ENCODE measurements at places on chromosomes 16 and 17.

DNA sequence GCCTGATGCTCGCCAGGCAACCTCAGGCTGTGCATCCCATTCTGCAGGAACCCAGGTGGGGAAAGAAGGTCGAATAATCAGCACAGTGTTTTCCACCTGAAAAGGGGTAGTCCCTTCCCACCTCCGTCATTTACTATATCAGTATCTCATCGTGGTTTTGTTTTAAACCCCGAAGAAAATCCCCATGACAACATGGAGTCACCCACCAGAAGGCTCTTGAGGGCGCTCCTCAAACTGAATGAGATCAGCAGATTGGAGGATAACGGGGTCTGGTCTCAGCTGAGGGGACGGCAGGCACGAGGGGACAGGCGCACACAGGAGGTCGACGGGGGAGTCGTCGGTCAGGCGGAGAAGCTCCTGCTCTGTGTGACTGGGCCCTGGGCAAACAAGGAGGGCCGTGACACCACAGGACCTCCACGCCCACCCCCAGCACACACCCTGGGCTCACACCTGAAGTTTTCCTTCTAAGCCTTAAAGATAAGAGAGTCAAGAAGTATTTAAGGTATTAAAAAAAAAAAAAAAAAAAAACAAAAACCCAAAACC is 44.2 kb downstream of the MARF1 start:
- no peak for DNase-seq

- no peak for DNase-seq
Measured at GRCh38 chr17:15414532-15415306, 52.7 kb downstream of the CDRT4 start.

DNA sequence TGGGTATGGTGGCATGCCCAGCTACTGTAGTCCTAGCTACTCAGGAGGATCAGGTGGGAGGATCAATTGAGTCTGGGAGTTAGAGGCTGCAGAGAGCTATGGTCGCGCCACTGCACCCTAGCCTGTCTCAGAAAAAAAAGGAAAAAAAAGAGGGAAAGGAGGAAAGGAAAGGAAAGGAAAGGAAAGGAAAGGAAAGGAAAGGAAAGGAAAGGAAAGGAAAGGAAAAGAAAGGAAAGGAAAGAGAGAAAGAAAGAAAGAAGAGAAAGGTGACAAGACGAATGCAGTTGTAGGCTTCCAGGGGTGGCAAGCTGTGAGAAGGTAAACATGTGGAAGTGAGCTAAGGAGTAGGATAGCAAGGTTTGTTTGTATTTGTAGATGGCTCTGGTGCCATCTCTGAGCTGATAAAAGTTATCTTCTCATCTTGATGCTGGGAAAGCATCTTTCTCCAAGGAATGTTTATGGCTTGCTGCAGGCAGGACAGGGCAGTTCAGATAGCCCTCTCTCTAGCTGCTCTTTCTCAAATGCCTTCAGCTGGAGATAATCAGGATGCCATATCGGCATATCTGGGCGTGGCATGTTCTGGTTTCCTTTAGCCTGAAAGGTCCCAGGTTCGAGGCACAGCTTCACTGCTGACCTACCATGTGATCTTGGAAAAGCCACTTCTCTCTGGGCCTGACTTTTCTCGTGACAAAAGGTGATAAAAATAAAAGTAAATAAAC is 2.8 kb upstream of the NOS2 start:
- DNase-seq, result no peak

GRCh38 chr16:16093628-16094332 is 129.5 kb downstream of the ABCC6 start:
- DNase-seq, result no peak

GRCh38 chr17:4317610-4318009 is 48.9 kb downstream of the UBE2G1 start:
- DNase-seq, result no peak

DNA sequence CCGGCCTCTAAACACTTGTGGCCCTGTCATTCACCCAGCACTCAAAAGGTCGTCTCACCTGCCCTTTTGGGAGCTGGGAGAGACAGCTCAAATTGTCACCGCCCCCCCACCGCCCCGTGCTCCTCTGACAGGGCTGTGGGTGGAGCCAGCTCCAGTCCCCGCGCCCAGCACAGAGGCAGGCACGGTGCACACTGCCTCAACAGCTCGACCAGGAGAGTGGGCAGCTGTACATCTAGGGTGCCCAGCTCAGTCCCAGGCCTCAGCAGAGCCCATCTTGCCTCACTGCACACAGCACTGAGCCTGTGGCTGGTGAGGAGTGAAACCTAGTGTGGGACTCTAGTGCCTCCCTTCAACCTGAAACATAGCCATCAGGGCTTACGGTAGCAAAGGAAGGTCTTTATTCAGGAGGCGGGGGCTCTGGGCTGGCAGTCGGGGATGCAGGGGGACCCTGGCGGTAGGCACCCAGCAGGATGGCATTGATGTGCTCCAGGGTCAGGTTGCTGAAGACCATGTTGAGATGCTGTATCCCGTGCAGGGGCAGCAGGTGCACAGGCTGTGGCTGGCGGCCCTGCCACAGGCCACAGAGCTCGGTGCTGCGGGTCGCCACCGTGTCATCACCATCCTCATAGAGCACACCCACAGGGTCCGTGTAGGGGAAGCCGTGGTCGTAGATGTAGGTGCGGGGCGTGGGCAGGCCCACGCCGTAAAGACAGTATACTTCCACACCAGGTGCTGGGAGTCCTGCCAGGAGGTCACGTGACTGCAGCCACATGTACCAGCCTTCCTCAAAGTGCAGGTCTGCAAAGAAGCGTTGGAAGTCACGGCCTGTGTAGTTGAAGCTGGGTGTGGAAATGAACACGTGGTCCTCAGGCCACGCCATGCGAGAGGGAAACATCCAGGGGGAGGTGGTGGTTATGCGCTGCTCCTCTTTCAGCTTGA is 3.1 kb upstream of the PSMB10 start:
- DNase-seq, result no peak

GRCh38 chr17:58993311-58993710 is 113.4 kb downstream of the TRIM37 start:
- no peak for DNase-seq

DNA sequence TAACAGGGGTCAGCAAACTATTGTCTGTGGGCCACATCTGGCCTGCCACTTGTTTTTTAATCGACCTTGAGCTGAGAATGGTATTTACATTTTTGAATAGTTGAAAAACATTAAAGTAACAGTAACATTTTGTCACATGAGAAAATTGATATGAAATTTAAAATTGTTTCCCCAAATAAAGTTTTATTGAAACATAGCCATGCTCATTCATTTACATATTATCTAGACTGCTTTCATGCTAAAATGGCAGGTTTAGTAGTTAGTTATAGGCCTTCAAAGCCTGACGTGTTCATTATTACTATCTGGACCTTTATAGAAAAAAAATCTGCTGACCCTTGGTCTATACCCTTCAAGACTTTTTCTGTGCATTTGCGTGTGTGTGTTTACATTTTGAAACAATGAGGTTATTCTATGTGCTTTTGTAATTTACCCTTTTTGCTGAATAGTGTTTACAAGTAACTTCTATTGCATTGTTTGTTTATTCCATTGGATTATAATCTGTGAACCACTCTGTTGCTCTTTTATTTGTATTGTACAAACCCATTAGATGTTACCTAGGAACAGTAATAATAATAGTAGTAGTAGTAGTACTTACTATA is 37.1 kb downstream of the FTO start:
- no peak for DNase-seq

- no peak for DNase-seq
Measured at GRCh38 chr16:80971819-80972218, 34.9 kb downstream of the CMC2 start.

- no peak for DNase-seq
Measured at GRCh38 chr17:8318010-8318935, 8.2 kb downstream of the ARHGEF15 start.

DNA sequence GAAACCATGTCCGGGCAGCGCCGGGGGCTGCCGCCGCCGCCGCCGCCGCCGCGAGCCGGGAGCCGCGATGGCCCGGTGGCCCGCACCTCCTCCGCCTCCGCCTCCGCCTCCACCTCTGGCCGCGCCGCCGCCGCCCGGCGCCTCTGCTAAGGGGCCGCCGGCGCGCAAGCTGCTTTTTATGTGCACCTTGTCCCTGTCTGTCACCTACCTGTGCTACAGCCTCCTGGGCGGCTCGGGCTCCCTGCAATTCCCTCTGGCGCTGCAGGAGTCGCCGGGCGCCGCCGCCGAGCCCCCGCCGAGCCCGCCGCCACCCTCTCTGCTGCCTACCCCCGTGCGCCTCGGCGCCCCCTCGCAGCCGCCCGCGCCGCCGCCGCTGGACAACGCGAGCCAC is 587 bp downstream of the HS3ST4 start:
- DNase-seq, result no peak

DNA sequence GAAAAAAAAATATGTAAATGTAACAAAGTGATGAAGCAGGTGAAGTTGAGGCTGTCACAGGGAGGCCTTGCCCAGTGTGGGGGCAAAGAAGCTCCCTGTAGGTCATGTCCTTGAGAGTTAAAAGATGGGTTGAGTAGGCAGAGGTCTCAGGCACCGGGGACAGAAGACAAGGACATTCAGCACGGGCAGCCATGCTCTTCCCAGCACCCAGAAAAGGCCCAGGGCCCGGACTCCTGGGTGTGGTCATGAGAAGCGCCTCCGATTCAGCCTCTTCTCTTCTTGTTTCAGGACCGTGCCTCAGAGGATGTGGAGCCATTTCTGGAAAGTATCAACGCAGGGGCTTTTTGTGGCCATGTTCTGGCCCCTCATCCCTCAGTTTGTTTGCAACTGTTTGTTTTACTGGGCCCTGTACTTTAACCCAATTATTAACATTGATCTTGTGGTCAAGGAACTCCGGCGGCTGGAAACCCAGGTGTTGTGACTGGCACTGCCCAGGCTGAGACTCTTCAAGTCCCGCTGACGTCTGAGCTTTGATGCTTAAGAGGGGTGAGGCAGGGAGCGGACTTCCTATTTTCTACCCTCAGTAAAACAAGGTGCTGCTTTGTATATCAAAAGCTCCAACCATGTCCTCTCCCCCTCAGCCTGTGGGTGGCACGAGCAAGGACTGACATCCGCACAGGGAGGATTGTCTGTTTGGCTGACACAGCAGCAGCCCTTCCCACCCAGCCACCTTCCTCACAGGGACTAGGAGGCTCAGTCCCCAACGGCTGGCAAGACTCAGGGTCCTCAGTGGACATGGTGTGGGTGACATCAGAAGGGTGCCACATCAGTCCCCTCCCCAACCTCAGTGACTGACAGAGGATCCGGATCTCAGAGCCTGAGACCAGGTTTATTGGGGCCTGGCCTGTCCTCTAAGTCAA is 26.5 kb downstream of the PLA2G10 start:
- DNase-seq, result no peak

DNA sequence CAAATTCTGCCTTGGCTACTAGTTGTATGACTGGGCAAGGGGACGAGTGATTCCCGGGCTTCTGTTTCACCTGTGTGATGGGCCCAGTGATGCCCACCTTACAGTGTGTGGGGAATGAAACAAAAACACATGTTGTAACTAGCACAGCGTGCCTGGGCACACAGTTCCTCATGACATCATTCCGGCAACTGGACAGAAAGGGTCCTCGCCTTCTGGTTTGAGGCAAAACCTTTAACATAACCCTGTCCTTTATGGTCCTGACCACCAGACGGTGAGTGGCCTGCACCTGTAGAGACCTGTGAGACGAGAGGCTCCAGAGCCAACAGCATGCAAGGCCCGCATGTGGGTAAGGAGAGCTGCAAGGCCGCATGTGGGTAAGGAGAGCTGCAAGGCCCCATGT is 7.7 kb upstream of the SLC38A8 start:
- no peak for DNase-seq

- no peak for DNase-seq
Measured at GRCh38 chr17:75032720-75033280, 14.0 kb downstream of the ATP5PD start.

- DNase-seq, result no peak
Measured at GRCh38 chr17:81685108-81685507, 1.3 kb downstream of the HGS start.

DNA sequence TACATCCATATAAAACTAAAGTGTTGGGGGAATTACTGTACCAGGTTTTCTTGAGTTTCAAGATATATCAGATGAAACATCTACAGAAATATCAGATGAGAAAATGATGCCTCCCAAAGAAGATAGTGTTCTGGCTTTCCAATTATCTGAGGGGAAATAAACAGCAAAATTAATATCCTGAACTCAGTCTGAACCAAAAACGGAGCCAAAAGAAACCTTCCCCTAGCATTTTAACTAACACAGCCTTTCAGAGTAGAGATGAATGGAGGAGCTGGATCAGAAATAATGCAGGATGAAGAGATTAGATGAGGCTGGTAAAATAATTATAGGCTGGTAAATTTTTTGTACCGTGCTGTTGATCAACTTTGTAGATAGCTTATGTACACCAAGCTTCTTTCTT is 16.2 kb downstream of the ERCC4 start:
- DNase-seq, result no peak

DNA sequence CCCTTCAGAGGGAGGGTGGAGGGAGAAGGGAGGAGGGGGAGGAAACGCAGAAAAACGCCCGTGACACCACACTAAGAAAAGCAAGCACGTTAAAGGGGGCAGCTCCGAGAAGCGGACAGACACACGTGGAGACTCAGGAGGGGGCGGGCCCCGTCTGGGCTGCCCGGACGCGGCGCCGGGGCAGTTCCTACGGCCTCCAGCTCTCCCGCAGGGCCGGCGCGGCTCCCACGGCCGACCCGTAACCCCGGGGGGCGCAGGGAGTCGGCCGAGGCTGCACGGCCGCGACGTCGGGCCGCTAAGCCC is 362 bp downstream of the KLHDC4 start:
- DNase-seq, result peak; percentile 38

DNA sequence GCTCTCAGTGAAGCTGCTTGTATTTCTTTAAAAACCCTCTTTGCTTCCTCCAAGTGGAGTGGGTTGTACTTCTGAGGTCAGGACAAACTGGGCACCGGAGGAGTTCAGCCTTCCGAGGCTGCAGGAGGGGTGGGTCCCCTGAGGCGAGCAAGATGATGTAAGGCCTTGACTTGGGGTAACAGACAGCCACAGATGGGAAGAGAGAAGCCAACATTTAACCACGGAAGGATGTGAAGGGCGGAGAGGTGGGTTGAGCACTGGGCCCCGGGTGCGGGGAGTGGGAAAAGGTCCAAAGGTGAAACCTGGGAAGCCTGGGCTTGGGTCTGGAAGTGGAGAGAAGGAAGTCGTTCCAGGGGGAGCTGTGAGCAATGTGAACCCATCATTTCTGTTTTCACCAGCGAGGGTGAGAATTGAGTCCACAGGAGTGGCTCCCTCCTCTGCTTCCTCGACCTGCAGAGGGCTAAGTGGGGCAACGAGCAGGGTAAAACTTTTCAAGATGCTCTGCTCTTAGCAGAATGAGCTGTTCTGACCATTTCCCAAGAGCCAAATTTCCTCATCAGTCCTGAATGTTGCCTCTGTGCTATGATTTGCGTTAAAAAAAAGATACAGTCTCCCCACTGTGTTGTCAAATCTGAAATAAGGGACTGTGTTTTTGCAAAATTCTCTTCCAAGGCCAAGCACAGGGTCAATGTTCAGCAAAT is 137.7 kb upstream of the CRHR1 start:
- DNase-seq, result no peak

DNA sequence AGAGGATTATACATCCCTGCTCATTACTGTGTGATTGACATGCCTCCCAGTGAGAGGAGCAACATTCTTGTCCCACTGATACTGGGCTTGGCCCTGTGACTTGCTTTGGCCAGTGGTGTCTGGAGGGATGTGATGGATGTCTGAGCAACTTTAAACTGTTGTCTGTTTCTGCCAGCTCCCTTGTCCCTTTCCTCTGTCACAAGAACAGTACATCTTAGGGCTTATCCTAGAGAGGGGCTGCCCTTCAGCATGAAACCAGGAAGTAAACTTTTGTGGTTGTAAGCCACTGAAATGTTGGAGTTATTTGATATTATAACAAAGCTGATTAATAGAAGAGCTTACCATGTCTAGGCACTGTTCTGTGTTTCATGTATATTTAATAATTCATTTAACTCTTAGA is 82.9 kb upstream of the GPRC5B start:
- no peak for DNase-seq
